Fibroblast of skin of abdomen (primary cell): ENCODE measurements at places on chromosomes 1 and 21.

- no peak for DNase-seq
Measured at GRCh38 chr21:18114810-18115209, 129.8 kb upstream of the CHODL start.

DNA sequence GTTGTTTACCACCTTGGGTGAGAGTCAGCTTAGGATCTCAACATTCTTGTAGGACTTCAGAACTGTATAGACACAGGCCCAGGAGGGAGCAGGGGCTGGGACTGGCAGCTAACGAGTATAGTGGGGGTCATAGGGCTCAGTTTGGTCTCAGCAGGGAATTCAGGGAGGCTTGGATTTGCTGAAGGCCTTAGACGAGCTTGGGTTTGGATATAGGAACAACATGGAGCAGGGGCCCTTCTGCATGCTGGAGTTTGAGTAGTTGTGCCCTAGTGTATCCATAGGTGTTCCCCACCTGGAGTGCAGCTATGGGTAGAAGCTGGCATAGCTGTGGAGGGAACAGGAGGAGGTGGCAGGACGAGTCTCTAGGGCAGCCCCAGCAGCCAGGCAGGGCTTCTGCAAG is 63.4 kb upstream of the MAP1LC3C start:
- DNase-seq: no peak

DNA sequence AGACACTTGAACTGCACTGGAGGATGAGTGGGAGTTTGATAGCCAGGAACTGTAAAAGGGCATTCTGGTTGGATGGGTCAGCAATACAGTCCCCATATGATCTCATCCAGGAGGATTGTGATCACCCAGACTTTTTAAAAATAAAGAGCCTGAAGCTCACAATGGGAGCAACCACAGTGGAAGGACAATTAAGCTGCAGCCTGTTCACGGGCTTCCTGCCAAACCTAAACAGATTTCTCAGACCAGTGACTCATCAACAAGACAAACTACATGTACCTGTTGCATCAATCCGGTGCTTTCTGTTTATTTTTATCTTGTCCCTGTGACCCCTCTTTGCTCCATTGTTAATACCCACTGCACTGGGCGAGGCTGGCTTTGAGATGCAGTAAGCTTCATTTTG is 52.3 kb downstream of the PAPPA2 start:
- DNase-seq: peak; percentile 82

DNA sequence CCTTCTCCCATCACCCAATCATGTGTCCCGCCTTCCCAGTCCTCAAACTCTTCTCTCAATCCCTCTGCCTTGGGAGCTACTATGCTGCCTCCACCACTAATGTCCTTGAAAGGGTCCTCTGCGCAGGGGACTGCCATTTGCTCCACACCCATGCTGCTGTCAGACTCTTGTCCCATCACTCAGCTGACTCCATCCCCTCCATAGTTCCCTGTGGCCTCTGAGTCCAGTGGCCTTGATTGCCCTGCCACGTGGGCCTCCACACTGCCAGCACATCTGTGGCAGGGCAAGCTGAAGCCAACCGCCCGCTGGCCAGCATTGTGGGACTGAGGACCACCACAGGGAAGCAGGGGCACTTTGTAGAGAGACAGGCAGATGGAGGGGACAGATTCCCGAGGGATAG is 1.3 kb upstream of the TNNT2 start:
- no peak for DNase-seq

DNA sequence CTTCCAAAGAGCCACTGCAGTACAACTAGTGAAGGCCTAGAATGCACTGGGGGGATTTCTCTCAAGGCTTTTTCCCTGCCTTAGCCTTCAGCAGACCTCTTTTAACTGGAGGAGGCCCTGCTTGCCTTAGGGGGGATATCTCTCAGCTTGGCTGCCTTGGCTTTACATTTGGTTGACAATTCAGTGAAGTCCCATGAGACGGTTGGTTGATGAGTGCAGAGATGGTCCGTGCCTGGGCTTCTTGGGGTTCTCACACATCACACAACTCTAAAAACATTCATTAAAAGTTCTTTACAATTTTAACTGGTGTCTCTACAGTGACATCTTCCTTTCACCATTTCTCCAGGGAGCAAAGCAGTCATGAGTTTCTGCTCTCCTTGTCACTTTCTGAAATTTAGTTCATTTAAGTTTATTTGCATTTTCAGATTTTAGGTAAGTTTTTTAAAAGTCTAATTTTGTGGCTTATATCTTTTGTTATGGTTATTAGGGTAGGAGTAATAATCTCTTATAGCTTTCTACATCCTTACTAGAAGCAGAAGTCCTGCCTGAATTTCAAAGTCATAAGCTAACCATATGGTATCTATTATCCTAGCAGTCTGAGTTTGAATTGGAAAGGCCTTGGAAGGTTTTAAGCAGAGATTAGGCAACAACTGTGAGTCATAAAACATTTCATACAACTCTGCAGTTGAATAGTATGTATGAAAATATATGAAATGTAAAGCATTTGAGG is 487.6 kb downstream of the DPYD start:
- DNase-seq: peak; percentile 92

GRCh38 chr1:229106526-229107125 is 164.3 kb upstream of the RAB4A start:
- DNase-seq: no peak

DNA sequence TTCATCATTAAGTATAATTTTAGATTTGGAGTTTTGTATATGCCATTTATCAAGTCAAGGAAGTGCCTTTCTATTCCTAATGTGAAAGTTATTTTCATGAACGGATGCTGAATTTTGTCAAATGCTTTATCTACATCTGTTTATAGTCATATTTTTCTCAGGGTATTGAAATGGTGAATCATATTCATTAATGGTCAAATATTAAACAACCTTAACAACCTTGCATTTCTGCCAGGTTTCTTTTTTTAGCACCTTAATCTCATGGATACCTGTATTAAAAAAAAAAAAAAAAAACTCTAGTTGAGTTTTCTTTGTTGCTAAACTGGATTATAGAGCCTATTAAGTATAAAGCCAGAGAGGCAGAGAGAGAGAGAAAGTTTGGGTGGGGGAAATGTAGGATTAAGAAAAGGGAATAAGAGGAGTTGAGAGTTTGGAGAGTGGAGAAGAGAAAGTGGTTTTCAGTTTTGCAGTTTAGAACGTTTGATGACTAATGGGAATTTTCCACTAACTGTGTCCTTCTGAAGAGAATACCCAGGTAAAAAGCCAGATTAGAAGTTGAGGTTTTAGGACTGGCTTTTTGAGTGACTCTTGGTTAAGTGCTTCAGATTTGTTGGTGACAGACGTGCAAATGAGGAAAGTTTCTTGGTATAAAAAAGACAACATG is 305.0 kb downstream of the HLX start:
- no peak for DNase-seq

- DNase-seq: no peak
Measured at GRCh38 chr21:14244911-14245310, 29.0 kb downstream of the RBM11 start.

- DNase-seq: peak; percentile 73
Measured at GRCh38 chr1:84772428-84772943, 82.2 kb upstream of the SSX2IP start.

GRCh38 chr1:211549092-211549711 is 29.8 kb downstream of the SLC30A1 start:
- no peak for DNase-seq
